ENCODE measurements at places on chromosomes 2 and 18.

DNA sequence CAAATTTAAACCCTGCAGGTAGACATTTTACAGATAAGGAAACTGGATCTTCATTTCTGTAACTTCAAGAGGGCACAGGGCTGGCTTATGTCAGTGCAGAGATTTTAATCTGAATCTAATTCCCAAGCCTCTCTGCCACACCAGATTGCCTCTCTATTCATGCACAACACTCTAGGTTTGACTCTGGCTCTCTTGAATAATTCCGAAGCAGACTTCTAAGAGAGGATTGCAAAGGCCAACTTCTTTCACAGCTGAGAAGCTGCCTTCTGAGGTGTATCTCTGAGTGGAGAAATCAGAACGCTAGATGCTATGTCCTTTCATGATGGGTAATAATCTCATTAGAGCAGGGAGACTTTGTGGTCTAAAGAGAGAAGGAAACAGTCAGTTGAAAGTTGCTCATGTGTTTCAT is 20.1 kb upstream of the MGAT5 start:
- H3K27ac ChIP-seq = no peak overlapping the region
- H3K27me3 ChIP-seq = no peaks in the 10 kb centered on the region
- peaks cover 17% of the 10 kb centered on the region for H3K36me3 ChIP-seq
- DNase-seq = no peak
- H3K4me1 ChIP-seq = no peaks in the 10 kb centered on the region

- H3K27me3 ChIP-seq = peaks cover 20% of the 10 kb centered on the region
- no peaks in the 10 kb centered on the region for H3K4me1 ChIP-seq
- no peak overlapping the region for H3K27ac ChIP-seq
- no peaks in the 10 kb centered on the region for H3K36me3 ChIP-seq
Observed at GRCh38 chr18:22676423-22676822, 256.7 kb upstream of the RBBP8 start.

DNA sequence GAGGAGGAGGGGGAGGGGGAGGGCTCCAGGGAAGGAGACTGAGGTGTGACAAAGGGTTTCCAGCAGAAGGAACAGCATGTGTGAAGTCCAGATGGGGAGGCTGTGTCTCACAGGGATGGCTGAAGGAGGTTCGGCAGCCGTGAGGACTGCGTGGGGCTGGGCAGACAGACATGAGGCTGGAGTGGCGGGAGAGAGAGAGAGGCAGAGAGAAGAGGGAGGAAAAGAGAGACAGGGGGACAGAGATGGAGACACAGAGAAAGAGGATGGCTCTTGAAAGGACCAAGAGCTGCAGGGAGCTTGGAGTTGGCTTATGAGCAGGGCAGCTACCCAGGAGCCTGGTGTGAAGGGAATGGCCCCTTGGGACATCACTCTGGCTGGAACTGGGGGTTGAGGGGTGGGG is 138.9 kb upstream of the ASB18 start:
- H3K27me3 ChIP-seq = peaks cover 13% of the 10 kb centered on the region
- no peak overlapping the region for H3K27ac ChIP-seq
- peaks cover 28% of the 10 kb centered on the region for H3K4me1 ChIP-seq
- DNase-seq = no peak
- no peak overlapping the region for H3K4me3 ChIP-seq

DNA sequence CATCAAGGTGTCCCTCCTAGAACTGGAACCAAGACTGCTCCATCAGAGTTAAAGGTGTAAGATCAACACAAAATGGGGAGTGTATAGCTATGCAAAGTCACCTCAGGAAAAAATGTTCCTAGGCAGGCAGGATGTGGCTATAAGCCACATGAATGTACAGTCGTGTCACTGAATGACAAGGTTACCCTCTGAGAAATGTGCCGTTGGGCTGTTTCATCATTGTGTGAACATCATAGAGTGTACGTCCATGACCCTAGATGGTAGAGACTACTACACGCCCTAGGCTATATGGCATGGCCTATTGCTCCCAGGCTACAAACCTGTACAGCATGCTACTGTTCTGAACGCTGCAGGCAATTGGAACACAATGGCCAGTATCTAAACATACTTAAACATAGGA is 24.5 kb downstream of the TYMS start:
- H3K4me1 ChIP-seq = peaks cover 11% of the 10 kb centered on the region
- H3K27ac ChIP-seq = peak overlapping the region; percentile 50
- H3K36me3 ChIP-seq = peaks cover 55% of the 10 kb centered on the region
- no peaks in the 10 kb centered on the region for H3K27me3 ChIP-seq
- no peak for DNase-seq

DNA sequence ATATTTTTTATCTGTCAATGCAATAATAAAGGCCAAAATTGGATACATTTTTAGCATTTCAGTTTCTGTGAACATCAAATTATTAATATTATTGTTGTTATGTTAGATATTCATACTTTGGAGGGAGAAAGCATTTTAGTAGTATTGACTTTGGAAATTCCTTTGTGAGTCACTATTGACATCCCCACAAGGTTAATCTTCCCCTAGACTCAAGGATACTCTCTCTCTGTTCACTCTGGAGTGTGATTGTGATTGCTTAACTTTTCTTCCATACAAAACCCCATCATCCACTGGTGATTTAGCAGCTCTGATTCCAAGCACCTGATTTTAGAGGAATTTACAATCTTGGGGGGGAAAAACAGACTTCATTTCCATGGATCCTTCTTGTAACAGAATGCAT is 352.0 kb downstream of the THSD7B start:
- no peak overlapping the region for H3K27ac ChIP-seq
- H3K27me3 ChIP-seq = no peaks in the 10 kb centered on the region
- no peak for DNase-seq
- H3K4me1 ChIP-seq = no peaks in the 10 kb centered on the region

- H3K27ac ChIP-seq = no peak overlapping the region
- no peak overlapping the region for H3K4me3 ChIP-seq
- no peaks in the 10 kb centered on the region for H3K36me3 ChIP-seq
- H3K4me1 ChIP-seq = no peaks in the 10 kb centered on the region
- peaks cover 3% of the 10 kb centered on the region for H3K27me3 ChIP-seq
Observed at GRCh38 chr2:52880872-52881271, 886.7 kb upstream of the CHAC2 start.

DNA sequence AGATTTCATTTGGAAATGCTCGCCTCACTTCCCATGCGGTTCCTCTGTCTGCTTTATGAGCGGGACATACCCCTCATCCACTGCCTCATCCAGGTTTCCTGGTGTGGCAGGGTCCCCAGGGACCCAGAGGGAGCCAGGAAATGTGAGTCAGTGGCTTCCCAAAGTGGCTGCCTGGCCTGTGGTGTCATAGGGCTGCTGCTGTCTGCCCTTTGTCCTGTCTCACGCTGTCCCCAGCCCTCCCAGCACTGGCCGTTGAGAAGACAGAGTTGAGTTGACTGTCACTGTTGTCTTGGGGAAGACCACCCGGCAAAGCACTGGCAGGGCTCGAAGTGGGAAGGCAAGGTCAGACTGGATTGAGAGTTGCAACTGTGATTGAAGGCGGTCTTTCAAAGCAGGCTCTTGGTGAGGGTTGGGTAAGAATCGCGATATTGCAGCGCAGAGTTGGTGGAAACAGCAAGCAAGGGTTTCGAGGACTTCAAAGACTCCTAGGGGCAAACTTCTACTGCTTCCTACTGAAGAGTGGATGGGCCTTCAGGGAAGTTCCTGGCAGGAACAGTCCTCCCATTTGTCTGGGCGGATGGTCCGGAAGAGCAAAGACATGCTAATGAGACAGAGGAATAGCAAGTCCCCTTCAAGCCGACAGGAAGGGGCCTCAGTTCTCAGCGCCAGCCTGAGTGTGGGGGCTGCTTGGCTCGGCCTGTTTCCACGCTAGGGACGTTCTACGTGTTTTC is 33.9 kb downstream of the RAB31 start:
- no peaks in the 10 kb centered on the region for H3K27me3 ChIP-seq
- peaks cover 61% of the 10 kb centered on the region for H3K4me1 ChIP-seq
- H3K27ac ChIP-seq = peak overlapping the region; percentile 97
- peak; percentile 34 for DNase-seq
- peaks cover 9% of the 10 kb centered on the region for H3K36me3 ChIP-seq
- peak overlapping the region; percentile 78 for H3K4me3 ChIP-seq

GRCh38 chr2:101697124-101698013 is at the start of gene MAP4K4:
Gene MAP4K4 (plus strand): TSS chr2:101697707. CDS start chr2:101698081, 374 bp downstream.
- H3K36me3 ChIP-seq = peaks cover 19% of the 10 kb centered on the region
- peak within 1 kb of the TSS; percentile 90 for H3K4me3 ChIP-seq
- H3K4me1 ChIP-seq = peaks cover 7% of the 10 kb centered on the region

DNA sequence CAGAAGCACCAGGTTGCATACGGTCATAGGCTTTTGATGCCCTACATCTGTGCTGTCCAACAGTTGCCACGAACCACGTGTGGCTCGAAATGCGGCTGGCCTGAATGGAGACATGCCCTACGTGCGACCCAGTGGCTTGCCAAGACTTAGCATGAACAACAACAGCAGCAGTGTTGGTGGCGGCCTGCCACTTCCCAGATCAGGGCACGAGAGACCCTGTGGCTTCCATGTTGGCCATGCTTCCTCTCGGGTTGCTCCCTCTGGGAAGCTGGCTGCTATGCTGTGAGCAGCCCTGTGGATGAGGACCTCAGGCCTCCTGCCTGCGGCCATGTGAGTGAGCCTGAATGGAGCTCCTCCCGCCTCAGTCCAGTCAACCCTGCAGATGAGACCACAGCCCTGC is 212.3 kb downstream of the HDAC4 start:
- H3K27me3 ChIP-seq = no peaks in the 10 kb centered on the region
- no peak overlapping the region for H3K27ac ChIP-seq
- peaks cover 35% of the 10 kb centered on the region for H3K4me1 ChIP-seq
- DNase-seq = no peak
- no peak overlapping the region for H3K4me3 ChIP-seq

DNA sequence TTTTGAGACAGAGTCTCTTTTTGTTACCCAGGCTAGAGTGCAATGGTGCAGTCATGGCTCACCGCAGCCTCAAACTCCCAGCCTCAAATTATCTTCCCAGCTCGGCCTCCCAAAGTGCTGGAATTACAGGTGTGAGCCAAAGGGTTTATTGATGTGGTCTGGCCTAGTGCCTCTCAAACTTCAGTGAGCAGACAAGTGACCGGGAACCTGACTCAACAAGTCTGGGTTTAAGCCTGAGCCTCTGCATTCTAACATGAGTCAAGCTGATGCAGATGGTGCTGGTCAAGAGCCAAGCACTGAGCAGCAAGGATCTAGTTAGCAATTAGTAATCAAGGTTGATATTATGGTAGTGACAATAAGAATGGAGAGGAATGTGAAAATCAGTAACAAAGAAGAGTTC is 21.3 kb downstream of the CDK15 start:
- peaks cover 17% of the 10 kb centered on the region for H3K4me1 ChIP-seq
- H3K27ac ChIP-seq = no peak overlapping the region
- DNase-seq = no peak
- no peaks in the 10 kb centered on the region for H3K27me3 ChIP-seq

- H3K27me3 ChIP-seq = no peaks in the 10 kb centered on the region
- H3K4me3 ChIP-seq = no peak overlapping the region
- DNase-seq = no peak
- peaks cover 11% of the 10 kb centered on the region for H3K36me3 ChIP-seq
Observed at GRCh38 chr2:132816234-132816633, 146.2 kb upstream of the LYPD1 start.

DNA sequence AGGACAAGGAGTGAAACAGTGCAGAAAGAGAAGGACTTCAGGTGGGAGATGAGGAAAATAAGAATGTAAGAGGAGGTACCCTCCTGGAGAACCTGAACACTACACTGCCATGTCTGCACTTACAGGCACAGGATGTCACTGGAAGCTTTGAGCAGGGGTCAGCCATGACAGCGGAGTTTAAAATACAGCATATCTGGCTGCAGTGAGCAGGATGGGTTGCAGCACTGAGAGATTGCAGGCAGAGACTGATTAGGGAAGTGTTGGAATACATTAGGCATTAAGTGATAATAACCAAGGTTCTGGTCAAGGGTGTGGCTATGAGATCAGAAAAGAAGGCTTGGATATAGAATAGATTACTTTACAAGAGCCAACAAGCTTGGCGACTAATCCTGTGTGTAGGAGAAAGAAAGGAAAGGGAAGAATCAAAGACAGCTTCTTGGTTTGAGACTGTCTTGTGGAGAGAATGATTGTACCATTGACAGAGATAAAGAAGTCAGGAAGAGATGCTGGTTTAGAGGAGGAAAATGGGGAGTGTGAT is 171.1 kb upstream of the RBMS1 start:
- peaks cover 3% of the 10 kb centered on the region for H3K27me3 ChIP-seq
- no peak overlapping the region for H3K4me3 ChIP-seq
- H3K4me1 ChIP-seq = peaks cover 29% of the 10 kb centered on the region

GRCh38 chr18:50454387-50454988 is 79.6 kb downstream of the SKA1 start:
- peaks cover 7% of the 10 kb centered on the region for H3K27me3 ChIP-seq
- H3K27ac ChIP-seq = no peak overlapping the region
- no peaks in the 10 kb centered on the region for H3K36me3 ChIP-seq
- no peak for DNase-seq
- no peak overlapping the region for H3K4me3 ChIP-seq

GRCh38 chr18:6170604-6171003 is 244.1 kb downstream of the L3MBTL4 start:
- H3K36me3 ChIP-seq = no peaks in the 10 kb centered on the region
- H3K4me1 ChIP-seq = no peaks in the 10 kb centered on the region
- no peak overlapping the region for H3K4me3 ChIP-seq

DNA sequence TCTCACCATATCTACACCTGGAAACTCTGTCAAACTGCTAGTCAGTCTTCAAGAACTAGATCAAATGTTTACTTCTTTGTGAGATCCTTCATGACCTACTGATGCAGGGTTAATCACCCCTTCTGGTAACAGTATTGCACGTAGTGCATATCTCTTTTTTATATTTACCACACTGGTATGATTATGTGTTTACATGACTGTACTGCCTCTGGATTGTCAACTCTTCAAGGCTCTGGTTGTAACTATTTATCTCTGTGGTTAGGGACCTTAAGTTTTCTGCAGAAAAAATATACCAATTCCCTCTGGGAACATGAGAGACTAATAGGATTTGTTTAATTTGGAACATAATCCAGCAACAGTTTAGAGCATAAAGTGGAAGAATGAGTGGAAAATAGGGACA is 135.5 kb downstream of the PDE1A start:
- H3K27ac ChIP-seq = no peak overlapping the region
- H3K27me3 ChIP-seq = no peaks in the 10 kb centered on the region
- H3K4me3 ChIP-seq = no peak overlapping the region
- DNase-seq = no peak
- no peaks in the 10 kb centered on the region for H3K36me3 ChIP-seq
- H3K4me1 ChIP-seq = no peaks in the 10 kb centered on the region

DNA sequence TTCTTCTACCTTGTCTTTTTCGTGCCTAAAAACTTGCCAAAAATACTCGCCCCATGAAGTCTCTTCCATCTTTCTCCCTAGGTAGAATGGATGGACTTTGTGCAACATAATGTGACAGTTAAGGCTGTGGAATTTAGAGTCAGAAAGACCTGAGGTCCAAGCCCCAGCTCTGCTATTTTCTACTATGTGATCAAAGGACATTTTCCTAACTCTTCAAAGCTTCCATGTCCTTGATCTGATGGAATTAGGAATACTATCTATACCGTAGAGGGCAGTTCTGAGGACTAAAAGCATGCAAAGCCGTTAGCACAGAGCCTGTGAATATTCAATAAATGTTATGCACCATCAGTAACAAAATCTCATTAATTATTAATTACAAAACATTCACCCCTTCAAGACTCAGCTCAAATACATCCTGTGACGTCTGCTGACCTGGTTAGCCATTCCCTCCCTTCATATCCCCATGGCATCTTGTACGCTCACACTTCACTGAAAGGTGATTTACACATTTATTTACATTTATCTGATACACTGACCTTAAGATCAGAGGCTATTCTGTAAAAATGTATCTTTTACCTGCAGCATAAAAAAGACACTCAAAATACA is 15.1 kb downstream of the IWS1 start:
- H3K4me3 ChIP-seq = no peak overlapping the region
- no peak for DNase-seq
- peak overlapping the region; percentile 10 for H3K27ac ChIP-seq
- H3K36me3 ChIP-seq = peaks cover 27% of the 10 kb centered on the region
- no peaks in the 10 kb centered on the region for H3K27me3 ChIP-seq
